ENCODE measurements at places on chromosomes 6 and 20. TPM values are rescaled to one million over a fixed set of nuclear protein-coding genes. Genes with fewer than 3 reads are reported as not detected.

DNA sequence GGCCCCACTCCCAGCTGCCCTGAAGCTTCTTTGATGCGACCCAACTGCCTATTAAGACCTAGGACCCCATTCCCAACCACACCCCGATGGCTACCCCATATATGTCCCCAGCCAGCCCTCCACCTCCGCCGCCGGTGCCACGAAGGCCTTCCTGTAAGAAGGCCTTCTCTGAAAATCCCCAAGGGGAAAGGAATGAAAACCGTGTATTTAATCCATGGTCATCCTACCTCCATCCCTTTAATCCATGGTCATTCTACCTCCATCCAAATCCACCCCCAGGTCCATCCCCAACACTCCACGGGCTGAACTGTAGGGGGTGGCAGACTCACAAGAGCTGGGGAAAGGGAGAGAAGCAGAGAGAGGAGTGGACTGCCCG is 545 bp upstream of the VSX1 start:
- no peak for DNase-seq

DNA sequence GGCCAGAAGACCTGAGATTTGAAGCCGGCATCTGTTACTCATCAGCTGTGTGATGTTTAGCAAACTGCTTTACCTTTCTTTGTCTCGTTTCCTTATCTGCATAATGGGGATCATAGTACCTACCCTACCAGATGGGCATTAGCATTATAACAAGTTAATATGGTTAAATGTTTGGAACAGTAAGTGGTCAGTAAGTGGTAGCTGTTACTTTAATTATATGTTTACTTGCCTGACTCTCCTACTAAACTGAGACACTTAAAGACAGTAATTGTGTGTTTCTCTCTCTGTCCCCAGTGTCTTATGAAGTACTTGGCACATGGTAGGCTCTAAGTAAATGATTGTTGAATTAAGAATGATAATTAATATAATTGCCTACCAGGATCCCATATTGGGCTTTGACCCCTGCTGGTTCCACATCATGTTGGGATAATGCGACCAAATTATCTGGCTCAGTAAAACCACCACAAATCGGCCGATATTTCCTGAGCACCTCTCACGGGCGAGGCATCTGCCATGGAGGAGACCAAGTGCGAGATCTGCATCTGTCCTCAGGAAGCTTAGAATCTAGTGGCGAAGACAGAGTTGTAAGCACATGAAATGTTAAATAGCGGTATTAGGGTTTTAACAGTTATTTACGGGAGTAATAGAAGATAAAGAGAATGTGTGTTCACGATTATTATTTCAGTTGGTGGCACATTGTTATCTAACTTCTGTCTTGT is 31.4 kb downstream of the PTK7 start:
- DNase-seq, result no peak

DNA sequence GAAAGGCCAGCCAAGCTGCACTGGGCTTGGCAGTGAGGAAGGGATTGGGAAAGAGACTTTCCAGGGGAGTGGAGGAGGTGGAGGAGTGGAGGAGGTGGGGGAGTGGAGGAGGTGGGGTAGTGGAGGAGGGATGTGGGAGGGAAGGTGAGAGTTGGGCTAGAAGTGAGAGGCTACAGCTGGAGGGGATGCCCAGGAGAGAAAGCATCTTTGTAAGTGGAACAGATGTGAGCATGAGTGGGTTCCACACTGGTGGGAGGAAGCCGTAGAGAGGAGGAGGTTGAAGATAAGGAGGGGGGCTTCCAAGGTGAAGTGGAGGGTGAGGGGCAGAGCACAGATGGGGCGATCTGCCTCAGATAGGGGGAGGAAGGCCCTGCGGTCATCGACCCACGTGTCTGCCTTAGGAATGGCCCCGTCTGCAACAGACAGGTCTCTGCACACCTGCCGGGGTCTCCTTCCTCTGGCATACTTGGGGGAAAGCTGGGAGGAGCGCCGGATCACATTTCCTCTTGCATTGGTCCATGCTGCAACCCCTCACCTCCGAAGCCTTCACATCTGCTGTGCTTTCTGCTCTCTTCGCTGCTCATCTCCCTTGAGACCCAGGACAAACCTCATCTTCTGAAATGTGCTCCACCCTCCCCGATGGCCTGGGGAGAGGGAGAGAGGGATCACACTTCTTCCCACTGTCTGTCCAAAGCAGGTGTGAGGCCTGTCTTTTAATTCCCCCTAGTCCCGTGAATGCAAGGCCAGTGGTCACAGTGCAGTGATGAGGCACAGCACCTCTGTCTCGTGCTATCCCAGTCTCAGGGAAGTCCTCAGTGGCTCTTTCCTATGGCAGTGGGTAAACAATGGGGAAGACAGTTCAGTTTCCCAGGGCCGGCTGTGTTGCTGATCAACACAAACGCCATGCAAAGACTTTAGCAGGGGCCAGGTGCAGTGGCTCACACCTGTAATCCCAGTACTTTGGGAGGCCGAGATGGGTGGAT is 48.6 kb upstream of the SNX9 start:
- peak; percentile 85 for DNase-seq

DNA sequence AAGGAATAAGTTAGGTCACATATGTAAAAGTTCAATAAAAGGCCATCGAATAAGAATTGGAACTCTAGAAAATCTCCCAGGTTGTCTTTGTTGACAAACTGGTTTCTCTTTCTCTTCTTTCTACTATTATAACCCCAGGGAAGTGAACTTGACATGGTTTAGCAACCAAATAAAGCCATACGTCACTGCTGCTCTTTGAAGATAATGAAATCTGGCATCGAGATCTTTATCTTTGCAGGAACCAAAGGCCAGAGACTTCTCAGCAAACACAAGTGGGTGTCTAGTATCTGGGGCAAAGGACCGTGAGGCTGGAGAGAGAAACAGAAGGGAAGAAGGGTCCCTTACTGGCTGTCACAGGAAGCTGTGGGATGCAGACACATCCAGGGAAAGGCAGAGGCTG is 286.7 kb upstream of the CDYL start:
- no peak for DNase-seq

DNA sequence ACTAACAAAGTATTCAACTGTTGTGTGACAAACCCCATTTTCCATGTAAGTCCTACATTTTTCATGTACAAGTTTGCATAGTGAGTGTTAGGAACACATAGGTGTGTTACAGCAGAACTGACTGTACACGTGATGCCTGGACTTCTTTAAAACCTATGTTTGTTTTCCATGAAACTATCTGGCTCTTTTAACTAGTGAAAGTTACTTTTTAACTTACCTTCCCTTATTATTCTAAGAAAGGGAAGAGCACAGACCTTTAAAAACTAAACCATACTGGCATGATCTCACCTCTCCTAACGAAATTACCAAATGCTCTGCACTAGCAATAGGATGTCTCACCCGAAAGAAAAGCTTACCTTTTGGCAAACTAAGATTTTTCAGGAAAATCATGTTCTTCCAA is 87.8 kb downstream of the CENPW start:
- DNase-seq, result no peak

DNA sequence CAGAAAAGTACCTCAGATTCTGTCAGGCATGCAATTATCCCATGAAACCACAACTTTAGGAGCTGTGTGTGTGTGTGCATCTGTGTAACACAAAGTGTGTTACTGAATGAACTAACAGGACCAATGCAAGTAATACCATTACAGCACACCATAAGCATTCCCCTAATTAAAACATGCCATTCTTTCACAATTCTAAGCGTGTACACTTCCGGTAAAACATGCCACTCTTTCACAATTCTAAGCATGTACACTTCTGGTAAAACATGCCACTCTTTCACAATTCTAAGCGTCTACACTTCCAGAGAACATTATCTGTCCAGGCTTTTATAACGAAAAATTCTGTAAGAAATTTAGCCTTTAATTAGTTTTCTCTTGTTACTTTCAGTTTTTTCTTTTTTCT is 238.2 kb downstream of the GMDS start:
- no peak for DNase-seq

GRCh38 chr6:17446713-17447112 is 53.3 kb downstream of the CAP2 start:
- DNase-seq, result no peak

GRCh38 chr6:167742719-167743303 is 83.9 kb upstream of the AFDN start:
- DNase-seq, result peak; percentile 30

- DNase-seq, result no peak
Observed at GRCh38 chr6:160861824-160862223, 129.7 kb upstream of the MAP3K4 start.

DNA sequence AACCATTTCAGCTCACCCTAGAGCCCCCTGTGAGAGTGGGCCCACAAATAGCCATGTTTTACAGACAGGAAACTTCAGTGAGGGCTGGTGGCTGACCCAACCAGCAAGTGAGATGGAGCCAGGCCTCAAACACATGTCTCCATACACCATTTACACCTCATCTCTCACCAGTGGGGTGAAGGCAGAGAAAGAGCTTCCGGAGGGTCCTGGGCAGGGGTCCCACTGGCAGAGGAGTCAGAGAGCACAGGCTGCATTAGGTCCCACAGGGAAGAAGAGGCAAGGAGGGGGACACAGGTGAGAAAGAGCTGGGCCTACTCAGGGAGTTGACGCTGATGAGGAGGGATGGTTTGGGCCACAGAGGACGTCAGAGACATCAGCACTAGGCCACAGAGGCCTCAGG is 172.6 kb downstream of the VEGFA start:
- no peak for DNase-seq

GRCh38 chr6:142047934-142048592 is 84.7 kb upstream of the GJE1 start:
- no peak for DNase-seq

- peak; percentile 48 for DNase-seq
Observed at GRCh38 chr6:119148098-119148824, 69.8 kb upstream of the FAM184A start.

GRCh38 chr6:148430897-148431296 is 88.3 kb downstream of the SASH1 start:
- DNase-seq, result no peak

- peak; percentile 92 for DNase-seq
Observed at GRCh38 chr6:44076356-44077213, 50.7 kb downstream of the MRPL14 start.

DNA sequence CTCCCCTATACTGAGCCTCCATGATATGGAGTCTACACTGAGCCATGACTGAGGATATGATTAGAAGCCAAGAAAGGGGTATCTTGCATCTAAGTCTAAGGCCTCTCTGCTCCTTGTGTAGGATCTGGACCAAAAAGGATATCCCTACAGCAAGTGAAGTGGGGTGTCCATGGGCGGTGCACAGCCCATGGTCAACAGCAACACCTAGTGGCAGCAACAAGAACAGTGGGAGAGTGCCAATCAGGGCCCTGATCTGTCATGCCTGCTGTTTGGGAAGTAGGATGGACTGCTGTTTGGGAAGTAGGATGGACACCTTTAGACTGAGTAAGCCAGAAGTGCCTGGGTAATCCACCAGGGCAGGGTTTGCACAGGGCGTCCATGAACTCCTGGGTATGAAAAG is 22.4 kb downstream of the PTGIS start:
- no peak for DNase-seq

- DNase-seq, result no peak
Observed at GRCh38 chr6:93919365-93919764, 500.0 kb upstream of the EPHA7 start.

C20orf202 gene
- not detected for total RNA-seq

ABHD16B gene
- not detected for total RNA-seq

MEI4 gene
- not detected for total RNA-seq

KIF16B gene
- total RNA-seq, result 9.0 TPM

SS18L1 gene
- 12.7 TPM for total RNA-seq

ZC2HC1B gene
- not detected for total RNA-seq

LGSN gene
- not detected for total RNA-seq

TENT5A gene
- 79.6 TPM for total RNA-seq
